ENCODE measurements at places on chromosomes 11 and 22.

DNA sequence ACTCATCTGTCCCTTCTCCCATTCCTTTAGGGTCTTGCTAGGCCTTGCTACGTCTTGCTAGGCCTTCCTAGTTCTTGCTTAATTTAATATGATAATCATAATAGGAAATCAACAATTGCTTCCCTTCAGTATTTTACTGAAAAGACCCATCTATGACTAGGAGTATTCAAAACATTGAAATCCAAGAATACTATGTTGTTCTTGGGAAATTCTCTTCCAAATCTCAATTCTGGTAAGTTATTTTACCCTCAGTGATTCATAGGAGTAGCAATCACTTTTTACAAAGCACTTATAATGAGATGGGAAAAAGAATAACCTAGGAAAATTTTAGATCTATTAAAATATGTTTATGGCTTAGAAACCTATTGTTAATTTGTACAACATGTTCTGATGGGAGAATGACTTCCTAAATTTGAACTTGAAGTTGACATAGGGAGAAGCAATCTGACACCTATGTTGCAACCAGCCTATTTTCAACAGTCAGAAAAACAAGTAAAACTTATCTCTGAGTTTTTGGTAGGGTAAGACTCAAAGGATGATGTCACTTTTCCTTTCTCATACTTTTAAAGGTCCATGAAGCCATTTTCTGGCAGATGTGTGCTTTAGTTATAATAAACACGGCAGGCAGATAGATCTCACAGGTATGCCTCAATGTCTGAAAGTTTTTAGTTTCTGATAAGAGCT, 29.5 kb upstream of the HIPK3 start:
- DNase-seq: peak; percentile 77

DNA sequence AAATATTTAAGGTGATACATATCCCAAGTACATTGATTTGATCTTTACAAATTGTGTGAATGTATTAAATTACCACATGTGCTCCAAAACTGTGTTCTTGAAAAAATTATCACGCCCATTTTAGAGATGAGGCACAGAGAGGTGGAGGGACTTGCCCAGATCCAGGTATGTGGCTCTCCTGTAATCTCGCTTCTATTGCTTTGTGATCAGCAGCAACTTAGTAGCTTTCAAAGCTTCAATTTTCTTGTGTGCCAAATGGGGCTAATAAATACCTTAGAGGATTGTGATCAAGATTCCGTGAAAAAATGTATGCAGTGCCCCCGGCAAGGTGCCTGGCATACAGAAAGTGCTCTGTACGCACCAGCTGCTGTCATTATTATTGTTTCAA, 18.0 kb downstream of the PTPRJ start:
- no peak for DNase-seq

DNA sequence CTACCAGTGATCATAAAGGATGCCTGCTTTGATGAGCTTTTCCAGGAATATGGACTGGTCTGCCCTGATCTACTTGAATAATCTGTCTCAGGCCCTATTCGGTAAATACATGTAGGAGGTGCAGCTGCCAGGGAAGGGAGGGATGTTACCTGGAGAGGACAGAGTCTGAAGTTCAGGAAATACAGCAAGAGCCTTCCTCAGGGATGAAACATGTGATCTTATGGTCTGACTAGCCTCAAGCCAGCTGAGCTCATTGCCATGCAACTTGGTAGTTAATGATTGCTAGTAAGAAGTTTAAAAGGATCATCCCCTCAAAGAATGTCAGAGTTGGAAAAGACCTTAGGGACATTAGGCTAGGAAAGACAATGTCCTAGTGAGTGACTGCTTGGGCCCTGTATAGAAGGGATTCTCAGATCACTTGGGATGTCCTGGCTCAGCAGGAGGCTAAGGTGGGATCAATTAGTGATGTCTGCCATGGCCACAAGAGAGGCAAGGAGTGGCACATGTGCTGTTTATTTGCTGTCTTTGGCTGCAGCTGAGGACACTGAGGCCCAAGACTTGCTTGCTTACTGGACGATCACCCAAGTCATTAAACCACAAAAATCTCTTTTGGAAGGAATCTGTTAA, 18.5 kb downstream of the PTPRJ start:
- DNase-seq: no peak

DNA sequence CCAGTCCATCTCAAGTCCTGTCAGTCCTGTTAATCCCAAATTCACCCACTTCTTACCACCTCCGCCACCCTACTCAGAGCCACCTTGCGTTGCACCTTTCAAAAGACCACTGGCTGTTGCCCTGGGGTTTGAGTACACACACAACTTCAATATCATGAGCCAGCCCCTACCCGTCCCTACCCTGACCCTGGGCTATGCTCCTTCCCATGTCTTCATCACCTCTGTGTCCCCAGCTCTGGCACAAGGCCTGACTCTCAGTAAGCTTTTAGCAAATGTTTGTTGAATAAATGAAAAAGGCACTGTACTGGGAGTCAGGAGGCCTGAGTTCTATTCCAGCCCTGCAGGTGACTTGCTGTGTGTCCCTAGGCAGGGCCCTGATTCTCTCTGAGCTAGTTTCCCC, 26.5 kb downstream of the OTOG start:
- no peak for DNase-seq

- no peak for DNase-seq
Observed at GRCh38 chr11:133386852-133387251, 145.4 kb downstream of the OPCML start.

DNA sequence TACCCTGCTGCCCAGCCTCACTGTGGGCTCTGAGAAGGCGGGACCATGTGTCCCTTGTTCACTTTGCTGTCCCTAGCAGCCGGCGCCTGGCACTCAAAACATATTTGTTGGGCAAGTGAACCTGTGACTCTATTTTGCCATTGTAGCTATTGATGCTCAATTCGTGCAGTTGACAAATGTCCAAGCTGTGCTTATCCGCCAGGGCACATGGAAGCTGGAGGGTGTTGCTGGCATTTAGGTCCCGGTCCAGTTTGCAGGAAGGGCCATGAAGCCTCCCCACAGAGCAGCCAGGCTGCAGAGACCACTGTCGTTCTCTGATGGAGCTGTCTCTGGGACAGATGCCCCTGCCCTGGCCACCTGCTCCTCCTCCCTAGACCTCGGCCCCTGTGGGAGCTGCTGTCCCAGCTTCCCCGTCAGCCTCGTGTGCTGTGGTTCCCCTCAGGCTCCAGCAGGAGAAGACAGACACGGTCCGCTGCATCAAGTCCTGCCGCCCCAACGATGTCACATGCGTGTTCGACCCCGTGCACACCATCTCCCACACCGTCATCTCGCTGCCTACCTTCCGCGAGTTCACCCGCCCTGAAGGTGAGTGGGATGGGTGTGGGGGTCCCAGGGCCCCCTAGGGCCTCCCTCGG, 71.5 kb downstream of the FBLN1 start:
- DNase-seq: peak; percentile 57

DNA sequence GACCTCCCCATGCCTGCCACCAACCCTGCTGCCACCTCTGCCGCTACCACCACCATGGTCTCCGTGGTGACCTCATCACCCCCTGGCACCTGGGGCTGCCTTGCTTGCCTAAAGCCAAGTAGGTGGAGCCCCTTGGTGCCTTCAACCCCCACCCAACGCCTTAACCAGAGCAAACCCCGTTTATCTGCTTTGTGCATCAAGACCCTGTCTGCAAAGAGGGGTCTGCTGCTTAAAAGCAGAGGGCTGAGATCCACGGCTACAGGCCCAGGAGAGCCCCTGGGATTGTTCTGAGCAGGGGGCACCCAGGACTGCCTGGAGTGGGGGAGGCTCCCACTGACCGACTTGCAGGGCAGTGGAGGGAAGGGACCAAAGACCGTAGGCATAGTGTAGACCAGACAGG, 4.9 kb upstream of the PPIL2 start:
- DNase-seq: no peak

- no peak for DNase-seq
Observed at GRCh38 chr11:134125507-134125906, 56.6 kb downstream of the JAM3 start.

DNA sequence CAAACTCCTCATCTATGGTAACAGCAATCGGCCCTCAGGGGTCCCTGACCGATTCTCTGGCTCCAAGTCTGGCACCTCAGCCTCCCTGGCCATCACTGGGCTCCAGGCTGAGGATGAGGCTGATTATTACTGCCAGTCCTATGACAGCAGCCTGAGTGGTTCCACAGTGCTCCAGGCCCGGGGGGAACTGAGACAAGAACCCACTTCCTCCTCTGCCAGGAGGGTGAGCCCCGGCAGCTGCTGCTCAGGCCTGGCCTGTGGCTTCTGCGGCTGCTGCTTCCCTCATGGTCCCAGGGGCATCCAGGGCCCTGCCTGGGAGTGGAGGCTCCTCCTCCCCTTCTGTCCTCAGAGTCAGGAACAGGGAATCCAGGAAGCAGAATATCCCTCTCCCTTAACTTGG, 98.4 kb downstream of the ZNF280B start:
- peak; percentile 90 for DNase-seq

DNA sequence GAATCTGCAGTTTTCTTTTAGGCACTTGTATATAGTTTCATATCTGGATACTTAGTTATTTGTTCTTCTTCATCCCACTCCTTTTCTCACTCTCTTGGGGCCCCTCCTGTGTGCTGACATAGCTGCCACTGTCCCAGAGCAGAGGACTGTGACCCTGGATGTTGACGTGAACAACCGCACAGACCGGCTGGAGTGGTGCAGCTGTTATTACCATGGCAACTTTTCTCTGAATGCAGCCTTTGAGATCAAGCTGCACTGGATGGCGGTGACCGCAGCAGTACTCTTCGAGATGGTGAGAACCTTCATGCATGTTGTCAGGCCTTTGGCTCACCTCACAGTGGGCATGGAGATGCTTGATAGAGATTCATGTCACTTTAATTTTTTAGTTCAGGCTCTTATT, 50.9 kb upstream of the YWHAH start:
- DNase-seq: no peak

GRCh38 chr11:110716361-110716760, 4.1 kb upstream of the ARHGAP20 start:
- DNase-seq: no peak

GRCh38 chr11:27416568-27417176, 53.7 kb upstream of the CCDC34 start:
- DNase-seq: no peak

GRCh38 chr11:66488957-66489356, 8.7 kb downstream of the DPP3 start:
- no peak for DNase-seq

GRCh38 chr11:30159546-30159945, 71.3 kb upstream of the FSHB start:
- no peak for DNase-seq

DNA sequence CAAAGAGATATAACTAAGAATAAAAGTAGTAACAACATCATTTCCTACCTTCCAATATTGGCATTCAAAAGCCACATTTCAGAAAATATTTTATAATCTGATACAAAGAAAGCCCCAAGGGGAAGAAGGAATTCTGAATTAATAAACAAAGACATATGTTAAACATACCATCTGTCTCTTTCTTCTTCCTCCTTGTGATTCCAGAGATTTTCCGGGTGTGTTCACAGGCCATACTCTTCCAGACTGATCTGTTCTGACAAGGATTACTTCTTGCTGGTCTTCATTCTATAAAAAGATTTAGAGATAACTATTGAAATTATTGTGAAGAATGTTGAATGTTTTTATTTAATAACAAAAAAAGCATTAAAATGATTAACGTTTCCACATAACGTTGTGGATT, 65.0 kb downstream of the CWF19L2 start:
- DNase-seq: no peak

DNA sequence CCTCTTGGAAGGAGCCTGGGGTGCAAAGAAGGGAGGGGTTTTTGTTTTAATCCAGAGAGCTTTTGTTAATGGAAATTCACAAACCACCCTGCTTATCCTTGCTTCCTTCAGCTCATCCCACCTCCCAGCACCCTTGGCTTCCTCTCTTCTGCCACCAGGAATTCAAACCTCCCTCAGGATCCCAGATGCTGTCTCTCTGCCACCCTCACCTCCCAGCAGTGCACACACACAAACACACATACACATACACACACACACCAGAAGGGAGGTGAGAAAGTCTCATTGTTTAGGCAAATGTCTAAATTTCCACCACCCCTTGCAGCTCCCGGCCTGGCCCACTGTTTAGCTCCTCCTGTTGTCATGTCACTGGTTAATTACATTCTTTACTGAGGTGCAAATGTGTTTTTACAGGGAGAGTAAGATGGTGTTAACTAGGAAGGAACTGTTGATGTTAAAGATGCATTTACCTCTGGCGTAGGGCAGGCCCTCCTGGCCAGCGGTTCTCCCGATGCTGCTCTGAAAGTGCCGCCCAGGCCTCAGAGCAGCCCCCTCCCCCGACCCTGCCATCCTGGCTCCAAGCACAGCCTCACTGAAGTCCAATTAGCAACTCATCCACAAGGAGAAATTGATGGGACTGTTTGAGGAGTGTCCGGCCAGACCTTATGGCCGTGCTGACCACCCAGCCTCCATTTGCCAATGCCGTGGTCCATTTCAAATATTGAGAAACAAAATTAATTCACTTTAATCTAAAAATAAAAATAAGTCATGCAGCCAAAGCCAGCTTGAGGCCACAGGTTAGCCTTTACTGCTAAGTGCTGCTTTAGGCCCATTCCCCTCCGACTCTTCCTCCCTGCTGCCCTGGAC, 165.4 kb downstream of the FEZ1 start:
- no peak for DNase-seq

DNA sequence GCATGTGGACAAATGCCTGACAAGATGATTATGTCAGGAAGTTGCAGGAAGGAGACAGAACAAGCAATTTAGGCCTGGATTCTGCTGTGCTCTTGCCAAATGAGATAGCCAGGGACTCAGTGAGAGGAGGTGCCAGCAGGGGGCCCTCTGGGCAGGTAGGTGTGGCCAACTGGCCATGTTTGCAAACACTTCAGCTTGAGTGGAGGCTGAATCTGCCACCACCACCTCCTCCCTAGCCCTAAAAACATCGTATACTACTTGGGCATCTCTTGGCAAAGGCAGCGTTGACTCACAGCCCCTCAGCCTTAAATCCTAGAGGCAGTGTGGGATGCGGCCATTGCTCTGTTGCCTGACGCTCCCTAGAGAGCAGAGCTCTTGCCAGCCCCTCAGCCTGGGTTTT, 95.1 kb upstream of the PLET1 start:
- DNase-seq: peak; percentile 35

- DNase-seq: no peak
Observed at GRCh38 chr22:44645083-44645482, 56.9 kb upstream of the PRR5 start.

DNA sequence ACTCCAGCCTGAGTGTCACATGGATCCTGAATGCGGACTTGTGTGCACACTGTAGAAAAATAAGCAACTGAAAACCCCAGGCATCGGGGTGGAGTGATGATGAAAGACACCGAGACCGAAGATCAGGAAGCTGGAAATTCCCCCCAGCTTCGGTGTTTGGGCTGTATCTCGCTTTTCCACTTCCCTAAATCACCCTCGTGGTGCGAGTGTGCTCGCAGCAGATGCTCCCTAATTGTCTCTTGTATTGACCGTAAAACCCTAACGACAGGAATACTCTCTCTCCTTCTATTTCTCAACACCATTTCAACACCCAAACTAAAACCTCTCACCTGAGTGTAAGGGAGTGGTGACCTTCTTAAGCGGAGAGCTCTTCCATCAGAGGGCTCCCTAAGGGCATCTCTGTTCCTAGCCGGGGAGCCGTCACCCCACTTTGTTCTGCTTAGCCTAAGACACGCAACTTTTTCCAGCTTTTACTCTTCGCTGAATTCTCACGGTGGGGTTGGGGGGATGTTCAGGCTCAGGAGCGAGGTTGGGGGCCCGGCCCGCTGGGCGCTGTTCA, 635 bp upstream of the GRK3 start:
- peak; percentile 74 for DNase-seq

- DNase-seq: no peak
Observed at GRCh38 chr11:8273287-8273686, 9.6 kb upstream of the LMO1 start.

- DNase-seq: peak; percentile 58
Observed at GRCh38 chr11:130118636-130119387, 40.8 kb upstream of the ST14 start.

- DNase-seq: no peak
Observed at GRCh38 chr11:71083105-71083504, 169.3 kb downstream of the SHANK2 start.

Data from NB4 (cell line).